ENCODE measurements at places on chromosomes 6 and 20. TPM values are rescaled to one million over a fixed set of nuclear protein-coding genes. Genes with fewer than 3 reads are reported as not detected.

Gene TP53TG5
- not detected for total RNA-seq

Gene RFX6
- total RNA-seq: not detected

Gene C2
- 4.7 TPM for total RNA-seq

Gene PLCG1
- total RNA-seq: 180 TPM

Gene PLA2G7
- not detected for total RNA-seq

Gene PGBD1
- total RNA-seq: 2.6 TPM

Gene FAM209B
- not detected for total RNA-seq

Gene INSM1
- total RNA-seq: not detected

Gene EMILIN3
- total RNA-seq: 0.29 TPM

Gene OPN5
- total RNA-seq: not detected

Gene DDX43
- total RNA-seq: 3.7 TPM
